Choroid plexus epithelial cell (primary cell): ENCODE measurements at places on chromosomes 12 and 14.

- DNase-seq: no peak
Observed at GRCh38 chr12:47970843-47971242, 7.4 kb downstream of the TMEM106C start.

DNA sequence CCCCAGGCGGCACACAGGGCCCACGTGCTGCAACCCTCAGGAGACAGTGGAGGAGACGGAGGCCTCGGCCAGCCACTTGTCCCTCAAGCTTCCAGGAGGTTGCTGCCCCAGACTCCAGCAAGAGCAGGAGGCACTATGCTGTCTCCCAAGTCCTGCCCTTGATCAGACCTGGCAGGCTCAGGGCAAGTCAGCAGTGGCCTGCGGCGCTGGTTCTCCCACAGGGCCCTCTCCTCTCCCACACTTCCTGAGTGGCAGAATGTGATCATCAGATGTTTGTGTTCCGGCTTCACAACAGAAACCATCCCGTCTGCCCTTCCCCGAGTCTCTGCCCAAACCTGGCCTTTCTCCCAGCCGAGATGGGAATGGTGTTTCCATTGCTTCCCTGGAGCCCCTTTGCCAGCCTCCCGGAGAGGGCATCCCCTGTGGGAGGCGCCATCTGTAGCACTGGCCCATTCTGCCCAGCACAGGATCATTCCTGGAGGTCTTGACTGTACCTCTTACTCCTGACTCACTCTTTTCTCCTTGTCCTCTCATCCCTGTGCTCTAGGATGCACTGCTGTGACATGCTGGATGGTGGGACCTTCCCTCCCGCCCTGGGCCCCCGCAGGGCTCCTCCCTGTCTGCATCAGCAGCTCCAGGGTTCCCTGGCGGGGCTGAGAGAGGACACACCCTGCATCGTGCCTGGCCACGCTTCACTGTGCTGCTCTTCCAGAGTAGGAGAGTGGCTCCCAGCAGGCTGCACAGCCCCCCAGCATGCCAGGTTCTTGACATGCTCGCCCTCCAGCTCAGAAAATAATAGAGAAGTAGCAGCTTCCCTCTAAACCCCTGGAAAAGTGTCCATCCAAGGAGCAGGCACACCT is 114.7 kb upstream of the FKBP4 start:
- DNase-seq: no peak

DNA sequence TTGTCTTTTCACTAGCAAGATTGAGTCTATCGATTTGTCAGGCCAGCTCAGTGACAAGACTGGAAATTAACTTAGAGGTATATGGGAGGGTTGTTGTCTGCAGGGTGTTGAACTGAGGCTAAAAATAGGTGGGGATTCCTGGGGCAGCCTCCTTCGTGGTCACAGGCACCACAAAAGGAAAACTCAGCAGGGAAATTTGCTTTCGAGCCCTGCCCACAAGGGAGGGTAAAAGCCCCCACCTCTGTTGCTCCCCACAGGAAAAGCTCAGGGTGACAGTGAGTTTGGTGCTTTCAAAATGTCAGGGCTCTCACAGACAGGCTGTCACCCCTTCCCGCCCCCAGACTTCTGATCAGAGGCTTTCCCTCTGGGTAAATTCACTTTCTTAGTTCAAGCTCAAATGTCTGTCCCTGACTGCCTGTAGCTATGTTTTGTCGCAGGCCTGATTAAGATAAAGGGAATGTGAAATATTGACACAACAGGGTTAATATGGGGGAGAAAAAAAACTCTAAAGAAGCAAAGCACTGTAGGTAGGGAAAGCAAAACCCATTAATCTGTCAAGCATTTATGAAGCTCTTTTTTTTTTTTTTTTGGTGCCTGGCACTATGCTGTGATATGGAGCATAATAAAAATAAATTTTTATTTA is 11.7 kb upstream of the NFKBIA start:
- peak; percentile 16 for DNase-seq

DNA sequence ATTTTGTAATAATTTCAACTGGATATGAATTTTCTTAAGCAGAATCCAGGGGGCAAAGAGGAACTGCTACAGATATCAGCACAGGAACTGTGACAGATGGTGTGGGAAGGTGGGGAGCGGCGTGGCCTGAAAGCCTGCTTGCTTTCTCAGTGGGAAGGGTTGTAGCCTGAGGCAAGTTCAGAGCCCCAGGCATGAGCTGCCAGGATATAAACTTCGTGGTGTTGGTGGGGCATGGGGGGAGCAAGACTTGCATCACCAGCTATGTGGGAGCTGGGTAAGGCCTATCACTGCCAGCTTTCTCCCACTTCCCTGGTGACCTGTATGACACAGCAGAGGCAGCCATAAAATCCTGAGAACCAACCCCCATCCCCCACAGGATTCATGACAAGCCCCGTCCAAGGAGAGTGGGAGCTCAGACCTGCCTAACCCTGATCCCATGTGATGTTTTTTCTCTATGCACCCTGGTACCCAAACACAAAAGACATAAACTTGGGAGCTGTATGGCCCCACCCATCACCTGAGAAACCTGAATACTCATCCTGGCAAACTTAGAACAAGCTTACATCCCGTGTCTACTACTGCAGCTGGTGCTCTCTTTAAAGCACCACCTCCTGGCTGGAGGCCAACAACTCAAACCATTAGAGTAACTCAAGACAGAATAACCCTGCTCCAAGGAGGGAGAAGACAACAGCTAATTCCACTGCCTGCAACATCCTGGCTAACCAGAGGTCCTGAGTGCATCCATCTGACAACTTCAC is 16.5 kb downstream of the CLEC1A start:
- peak; percentile 6 for DNase-seq

DNA sequence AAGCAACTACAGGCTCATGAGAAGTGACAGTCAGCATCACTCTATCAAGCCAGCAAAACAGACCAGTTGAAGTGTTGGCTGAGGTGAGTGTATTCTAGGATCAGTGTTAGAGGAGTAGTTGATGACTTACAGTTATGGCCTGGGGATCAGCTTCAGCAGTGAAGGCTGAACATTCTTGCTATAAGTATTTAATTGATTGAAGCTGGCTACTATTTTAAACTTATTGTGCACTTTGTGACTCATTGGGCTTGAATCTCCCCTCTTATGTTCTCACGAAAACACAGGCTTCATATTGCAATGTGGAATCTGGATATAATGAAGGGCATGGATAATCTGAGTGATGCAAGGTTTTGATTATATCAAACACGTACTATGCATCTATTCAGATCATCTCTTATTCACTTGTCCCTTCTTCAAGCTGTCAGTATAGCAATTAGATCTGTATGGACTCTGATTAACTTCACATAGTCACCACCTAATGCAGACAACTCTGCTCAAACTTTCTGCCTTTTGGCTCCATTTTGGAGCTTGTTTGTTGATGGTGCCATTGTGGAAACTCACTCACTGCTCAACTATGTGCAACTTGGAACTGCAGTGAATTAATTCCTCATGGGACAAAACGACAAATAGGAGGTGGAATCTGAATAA is 309.2 kb downstream of the SLC16A7 start:
- DNase-seq: no peak

DNA sequence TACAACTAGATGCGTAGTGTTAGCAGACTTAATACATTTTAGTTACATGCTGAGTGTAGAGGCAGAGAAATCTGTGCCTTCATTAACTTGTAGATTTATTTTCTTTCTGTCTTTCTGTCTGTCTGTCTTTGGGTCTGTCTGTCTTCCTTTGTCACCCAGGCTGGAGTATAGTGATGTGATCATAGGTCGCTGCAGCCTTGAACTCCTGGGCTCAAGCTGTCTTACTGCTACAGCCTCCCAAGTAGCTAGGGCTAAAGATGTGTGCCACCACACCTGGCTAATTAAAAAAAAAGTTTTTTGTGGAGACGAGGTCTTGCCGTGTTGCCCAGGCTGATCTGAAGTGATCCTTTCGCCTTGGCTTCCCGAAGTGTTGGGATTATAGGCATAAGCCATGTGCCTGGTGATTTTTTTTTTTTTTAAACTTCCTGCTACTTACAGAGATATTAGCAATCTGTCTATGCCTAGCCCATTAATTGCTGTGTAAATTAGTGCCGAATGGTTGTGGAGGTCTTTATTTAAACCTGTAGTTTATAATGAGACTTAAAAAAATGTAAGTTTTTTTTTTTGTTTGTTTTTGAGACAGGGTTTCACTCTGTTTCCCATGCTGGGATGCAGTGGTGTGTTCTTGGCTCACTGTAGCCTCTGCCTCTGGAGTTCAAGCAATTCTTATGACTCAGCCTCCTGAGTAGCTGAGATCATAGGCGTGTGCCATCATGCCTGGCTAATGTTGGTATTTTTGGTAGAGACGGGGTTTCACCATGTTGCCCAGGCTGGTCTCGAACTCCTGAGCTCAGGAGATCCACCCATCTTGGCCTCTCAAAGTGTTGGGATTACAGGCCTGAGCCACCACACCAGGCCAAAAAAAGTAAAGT is 22.8 kb downstream of the ERC1 start:
- peak; percentile 91 for DNase-seq

DNA sequence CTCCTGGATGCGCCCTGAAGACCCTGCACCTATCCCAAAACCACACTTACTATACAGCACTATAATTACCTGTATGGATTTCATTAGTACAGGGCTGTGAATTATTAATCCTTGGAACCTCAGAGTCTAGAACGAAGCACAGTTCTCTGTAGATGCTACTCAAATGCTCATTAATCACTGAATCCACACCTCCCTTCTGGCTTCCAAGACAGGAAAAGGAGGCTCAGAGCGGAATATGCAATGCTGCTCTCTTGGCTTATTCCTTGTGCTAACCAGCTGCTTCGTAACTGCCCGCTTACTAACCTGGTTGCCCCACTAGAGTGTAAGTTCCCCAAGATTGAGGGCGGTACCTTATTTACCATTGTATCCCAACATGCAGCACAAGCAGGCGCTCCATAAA is 39.1 kb upstream of the NUDT4 start:
- DNase-seq: no peak

DNA sequence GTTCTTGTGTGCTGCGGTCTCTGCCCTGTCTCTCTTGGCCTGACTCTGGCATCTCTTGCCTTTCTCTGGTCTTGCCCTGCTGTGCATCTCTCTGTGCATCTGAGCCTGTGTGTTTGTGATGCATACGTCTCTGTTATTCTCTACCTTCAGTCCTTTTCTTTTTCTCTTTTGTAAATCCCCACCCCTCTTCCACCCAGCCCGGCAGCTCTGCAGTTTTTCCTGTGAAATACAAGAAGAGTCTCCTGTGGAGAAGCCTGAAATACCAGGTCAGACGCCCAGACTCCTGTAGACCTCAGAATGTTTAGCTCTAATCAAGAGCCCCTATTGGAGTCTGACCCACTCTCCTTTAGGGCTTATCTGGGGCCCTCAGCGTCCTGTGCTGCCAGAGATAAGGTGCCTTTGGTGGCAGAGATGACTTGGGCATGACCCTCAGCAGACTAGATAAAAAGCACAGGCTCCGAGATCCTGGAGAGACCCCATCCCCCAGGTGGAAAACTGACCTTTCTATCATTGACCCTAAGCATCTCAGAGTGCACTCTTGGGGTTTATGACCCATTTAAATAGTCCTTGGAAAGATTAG is 167.5 kb upstream of the SRRM4 start:
- no peak for DNase-seq

- DNase-seq: no peak
Observed at GRCh38 chr12:120998435-120998834, 17.9 kb downstream of the C12orf43 start.

- no peak for DNase-seq
Observed at GRCh38 chr14:36028218-36028617, 148.3 kb downstream of the PTCSC3 start.

DNA sequence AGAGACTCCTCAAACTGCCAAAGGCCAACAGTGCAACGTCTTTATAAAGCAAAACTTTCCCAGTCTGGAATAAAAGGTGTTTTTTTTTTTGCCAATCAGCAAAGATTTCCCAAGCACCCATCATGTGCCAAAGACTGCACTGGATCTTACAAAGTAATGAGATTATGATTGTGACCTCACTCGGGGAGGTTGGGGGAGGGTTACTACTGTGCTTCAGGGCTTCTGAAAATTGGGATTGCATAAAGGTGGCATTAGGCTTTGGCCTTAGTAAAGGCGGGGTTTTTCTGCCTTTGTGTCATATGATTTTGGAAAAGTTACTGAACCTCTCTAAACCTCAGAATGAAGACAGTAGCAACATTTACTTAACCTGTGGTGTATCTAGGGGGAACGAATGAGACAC is 233.8 kb downstream of the DACT1 start:
- no peak for DNase-seq
